ENCODE measurements at places on chromosomes 7 and 10.

DNA sequence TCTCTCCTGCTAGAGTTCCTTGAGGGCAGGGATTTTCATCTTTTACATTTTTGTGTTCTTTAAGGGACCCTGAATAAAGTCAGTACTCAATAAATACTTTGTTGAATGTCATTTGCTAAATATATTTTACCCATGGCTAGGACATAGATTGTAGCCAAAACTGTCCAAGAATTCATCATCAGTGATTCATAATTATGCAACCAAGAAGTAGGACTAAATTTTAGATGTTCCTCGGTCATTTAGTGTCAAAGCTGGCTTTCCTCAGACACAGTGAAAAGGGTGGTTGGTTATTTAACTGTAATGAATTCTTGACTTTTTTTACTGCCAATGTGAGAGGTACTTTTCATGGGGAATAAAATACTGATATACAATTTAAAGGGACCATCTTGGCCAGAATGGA lies 3.3 kb downstream of the NUDT13 start:
- no peak for DNase-seq

DNA sequence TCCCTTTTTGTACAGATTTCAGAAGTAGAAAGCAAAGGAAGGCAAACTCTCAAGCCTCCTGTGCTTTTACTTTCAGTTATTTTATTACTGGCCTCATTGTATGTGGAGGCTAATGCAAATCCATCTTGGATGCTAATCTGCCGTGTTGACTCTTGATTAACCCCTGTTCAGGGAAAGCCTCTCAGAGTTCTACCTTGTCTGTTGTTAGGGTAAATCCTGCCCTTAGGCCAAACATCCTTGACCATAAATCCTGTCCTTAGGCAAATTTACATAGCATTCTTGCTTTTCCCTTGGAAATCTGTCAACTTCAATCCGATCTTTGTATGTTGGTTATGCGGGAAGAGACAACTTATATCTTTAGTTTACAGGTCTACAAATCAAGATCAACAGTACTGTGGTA lies 709.9 kb upstream of the LRRTM3 start:
- DNase-seq = no peak

DNA sequence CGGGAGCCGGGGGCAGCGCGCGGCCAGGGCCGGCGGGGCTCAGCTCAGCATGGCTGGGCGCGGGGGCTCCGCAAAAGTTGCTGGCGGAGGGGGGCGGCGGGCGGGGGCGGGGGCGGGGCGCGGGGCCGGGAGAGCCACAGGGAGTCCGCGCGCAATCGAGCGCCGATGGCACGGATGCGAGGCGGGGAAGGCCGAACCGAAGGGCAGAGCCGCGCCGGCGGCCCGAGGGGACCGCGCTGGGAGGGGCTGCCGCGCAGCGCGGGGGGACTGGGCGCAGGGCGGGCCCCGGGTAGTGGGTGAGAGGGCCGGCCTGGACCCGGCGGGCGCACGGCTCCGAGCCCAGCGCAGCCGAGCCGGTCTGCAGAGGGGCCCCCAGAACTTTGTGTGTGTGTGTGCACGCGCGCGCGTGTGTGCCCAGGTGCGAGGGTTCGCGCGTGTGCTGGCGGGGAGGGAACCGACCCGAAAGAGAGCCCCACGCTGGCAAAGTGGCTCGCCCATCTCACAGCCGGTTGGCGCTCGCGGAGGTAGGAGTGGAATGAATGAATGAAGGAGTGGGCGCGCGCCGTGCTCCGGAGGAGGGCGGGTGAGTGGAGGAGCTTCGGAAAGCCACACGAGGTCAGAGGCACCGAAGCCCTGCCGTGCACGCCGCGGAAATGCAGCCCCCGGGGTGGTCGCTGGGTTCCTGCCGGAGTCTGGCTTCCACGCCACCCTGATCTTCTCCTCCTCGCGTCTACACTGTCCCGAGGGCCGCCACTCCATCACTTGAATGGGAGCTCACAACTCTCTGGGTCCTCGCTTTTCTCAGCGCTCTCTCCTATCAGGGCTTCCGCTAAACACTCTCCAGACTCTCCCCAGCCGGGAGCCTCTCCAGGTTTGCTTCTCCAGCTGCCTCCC lies at the start of gene HIPK2:
TSS of gene HIPK2 (minus strand) at position 51 of the 894 bp plus-strand sequence. CDS start 375 bp downstream, outside the sequence.
- DNase-seq = peak; percentile 75

DNA sequence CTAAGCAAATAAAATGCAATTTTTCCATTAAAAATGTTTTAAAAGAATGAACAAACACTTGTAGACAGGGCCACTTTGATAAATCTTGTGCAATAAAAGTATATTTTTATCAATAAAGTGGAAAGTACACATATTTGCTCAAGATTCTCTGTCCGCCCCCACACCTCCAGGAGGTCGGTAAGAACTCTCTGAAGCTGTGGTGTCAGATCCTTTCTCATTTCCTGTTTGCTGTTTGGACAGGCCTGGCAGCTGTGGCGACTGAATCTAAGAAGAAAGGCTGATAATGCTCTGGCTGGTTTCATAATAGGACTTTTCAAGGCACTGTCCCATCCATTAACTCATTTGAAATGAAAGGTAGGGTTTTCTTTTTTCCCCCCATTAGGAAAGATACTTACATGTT lies 15.3 kb upstream of the ASB4 start:
- DNase-seq = no peak

DNA sequence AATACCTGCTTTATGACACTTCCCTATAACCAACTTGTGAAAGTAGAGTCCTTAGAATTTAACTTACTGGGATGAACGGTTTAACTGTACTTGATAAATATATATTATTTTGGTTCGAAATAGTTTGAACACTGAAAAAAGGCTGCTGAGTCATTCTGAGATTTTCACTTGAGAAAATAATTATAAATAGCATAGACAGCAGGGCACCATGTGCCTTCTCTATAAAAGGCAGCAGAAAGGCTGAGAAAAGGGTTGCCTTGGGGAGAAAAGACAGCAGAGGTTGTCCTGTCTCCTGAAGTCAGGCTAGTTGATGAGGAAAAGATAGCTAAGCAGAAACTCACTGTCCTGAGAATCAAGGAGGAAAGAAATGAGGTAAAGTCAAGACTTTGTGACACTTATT lies 92.4 kb downstream of the CTTNBP2 start:
- no peak for DNase-seq

DNA sequence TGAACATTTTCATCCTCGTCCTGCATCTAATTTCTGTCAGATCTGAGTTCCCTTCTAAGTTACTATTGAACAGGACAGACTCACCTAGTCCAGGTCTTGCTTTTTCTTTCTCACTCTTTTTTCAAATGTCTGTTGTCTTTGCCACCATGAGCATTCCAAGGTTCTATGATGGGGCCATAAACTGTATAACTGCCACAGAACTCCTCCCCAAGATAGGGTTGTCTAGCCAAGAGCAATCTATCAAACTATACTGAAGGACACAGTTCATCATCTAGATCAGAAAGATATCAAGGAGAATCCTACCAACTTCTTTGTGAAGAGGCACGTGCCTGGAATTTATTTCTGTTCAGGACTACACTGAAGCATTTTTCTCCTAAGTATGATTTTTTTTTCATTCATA lies 50.1 kb upstream of the FEZF1 start:
- DNase-seq = no peak

- DNase-seq = no peak
Measured at GRCh38 chr10:68434657-68435056, 27.6 kb upstream of the RUFY2 start.

DNA sequence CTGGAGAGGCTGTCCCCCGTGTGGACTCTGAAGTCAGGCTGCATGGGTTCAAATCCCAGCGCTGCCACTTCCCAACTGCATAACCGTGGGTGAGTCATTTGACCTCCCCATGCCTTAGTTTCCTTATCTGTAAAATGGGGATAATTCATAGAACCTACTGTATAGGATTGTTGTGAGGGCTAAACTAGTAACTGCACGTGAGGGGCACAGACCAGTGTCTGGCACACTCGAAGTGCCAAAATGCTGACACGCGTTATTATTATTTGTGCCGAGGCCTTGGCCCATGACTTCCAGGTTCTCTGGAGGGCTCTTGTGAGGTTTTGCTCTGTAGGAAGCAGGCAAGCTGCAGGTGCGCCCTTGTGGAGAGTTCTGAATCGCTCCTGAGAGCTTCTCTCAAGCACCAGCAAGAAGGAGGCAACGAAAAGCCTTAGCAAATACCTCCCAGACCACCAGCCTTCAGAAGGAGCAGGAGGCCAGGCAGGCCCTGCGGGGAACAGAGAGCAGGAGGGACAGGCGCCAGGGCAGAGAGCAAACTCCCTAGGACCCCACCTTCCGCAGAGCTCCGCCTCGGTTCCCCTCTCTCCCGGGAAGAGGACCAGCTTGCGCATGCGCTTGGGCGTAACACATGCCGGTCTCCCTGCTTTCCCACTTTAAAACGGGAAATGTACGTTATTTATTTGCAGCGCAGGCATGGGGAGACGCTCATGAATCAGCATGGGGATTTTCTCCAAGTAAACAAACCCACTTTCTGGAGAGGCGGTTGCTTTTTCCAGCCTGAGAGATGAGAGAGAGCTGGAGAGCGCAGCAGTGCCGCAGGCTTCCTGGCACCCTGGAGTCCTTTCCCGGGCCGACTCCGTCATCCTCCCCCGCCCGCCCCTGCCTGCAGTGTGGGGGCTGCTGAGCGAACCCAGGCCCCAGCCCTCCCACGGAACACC lies 39.6 kb downstream of the SORCS3 start:
- peak; percentile 26 for DNase-seq

DNA sequence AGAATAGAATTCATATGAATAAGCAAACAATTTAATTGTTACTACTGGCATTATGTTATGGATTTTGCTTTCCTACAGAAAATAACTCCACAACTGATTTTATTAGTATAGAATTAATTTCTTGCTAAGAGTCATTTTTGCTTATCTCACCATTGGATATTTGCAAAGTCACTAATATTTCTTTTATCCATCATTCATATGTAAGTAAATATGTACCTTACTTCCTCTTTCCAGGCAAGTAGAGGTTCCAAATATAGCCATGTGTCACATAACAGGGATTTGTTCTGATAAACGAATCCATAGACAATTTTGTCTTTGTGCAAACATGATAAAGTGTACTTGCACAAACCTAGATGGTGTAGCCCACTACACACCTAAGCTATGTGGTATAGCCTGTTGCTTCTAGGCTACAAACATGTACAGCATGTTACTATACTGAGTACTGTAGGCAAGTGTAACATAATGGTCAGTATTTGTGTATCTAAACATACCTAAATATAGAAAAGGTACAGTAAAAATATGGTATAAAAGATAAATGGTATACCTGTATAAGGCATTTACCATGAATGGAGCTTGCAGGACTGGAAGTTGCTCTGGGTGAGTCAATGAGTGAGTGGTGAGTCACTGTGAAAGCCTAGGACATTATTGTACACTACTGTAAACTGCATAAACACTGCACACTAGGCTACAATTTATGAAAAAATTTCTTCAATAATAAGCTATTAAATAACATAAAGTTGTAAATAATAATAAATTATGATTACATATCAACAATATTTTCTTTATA lies 18.3 kb downstream of the KLLN start:
- no peak for DNase-seq

DNA sequence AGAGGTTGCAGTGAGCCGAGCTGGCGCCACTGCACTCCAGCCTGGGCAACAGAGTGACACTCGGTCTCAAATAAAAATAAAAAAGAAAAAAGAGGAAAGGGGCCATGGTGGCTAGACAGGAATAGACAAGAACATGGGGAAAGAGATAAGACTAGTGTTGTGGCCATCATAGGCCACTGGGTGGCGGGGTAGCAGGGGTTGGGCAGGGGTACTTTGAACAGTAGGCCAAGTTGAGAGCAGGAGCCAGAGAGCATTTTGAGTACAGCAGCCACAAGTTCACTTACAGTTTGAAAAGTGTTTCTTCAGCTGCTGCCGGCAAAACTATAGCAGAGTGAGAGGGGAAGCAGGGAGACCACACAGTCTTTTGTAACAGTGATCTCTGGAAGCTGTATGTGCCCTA lies 656.0 kb downstream of the CNTNAP2 start:
- DNase-seq = no peak

GRCh38 chr10:6148251-6148701 lies 54.5 kb upstream of the PFKFB3 start:
- DNase-seq = no peak

- DNase-seq = no peak
Measured at GRCh38 chr7:43779045-43779812, 20.7 kb downstream of the BLVRA start.

DNA sequence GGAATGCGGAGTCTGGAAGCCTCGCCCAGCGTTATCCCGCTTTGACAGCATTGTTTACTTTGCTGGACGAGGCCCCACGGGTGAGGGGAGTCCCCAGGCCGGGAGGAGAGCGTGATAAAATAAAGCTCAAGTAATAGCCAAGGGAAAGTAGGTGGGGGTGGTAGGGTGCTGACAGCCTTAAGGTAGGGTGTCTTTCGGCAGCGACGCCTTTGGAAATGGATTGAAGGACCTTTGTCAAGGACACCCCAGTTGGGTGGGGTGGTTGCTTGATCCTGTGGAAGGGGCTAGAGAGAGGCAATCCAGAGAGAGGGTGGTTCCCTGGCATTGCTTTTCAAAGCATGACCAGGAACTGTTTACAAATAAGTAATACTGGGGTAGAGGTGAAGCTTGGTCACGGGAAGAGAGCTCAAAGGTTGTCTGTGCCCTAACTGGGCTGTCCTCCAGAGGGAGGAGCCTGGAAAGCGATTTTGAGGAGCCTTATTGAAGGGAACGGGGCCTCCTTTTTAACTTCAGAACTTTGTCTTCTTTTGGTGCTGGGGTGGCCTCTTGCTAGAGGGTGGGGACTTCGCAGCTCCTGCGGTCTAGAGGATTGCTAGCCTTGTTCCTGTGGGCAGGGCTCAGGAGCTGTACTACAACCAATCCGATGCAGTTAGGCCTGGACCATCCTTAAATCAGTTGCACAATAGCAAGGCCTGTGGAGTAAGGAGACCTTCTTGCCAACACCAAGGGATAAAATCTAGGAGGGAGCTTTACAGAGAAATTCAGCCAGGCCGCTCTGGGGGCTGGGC lies 1.3 kb downstream of the EIF4EBP2 start:
- DNase-seq = no peak

DNA sequence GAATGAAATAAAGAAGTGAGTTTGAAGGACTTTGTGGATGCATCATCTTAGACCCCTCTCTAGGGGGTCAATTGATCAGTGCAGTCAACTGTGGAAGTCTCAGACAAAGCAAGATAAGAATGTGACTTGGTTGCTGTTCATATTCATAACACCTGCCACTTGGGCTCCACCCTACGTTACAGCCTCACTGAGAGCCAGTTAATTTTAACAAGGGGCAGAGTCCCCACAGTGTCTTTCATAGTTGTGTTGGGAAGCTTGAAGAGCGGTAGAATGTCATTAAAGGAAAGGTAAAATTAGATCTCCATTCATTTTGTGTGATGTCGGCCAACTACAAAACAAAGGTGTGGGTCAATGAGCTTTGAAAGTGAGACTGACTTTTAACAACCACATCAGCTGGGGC lies 442.1 kb upstream of the C7orf33 start:
- DNase-seq = no peak

DNA sequence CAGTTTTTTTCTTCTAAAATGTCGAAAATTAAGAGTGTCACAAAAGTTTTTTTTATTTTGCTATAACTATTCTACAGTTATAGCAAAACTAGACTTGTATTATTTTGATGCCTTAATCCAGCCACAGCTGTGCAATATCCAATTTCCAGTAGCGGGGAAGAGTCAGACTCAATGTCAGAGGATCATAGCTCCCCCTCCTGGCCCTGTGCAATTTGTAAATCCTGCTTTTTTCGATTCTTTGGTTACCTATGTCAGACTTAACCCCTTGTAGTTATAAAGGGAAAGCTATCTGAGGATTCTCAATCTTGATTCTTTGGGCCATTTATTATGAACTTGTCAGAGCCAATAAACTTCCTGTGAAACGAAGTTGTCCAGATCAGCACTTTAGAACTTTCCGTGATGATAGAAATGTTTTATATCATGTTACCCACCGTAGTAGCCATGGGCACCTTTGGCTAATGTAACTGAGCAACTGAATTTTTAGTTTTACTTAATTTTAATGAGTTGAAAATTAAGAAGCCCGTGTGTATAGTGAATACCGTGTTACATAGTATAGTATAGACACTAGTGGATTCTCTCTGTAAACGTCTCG lies 87.7 kb upstream of the PRKCQ start:
- DNase-seq = no peak

Data from left renal pelvis (tissue), 4 donors.